ENCODE measurements at places on chromosomes 3 and 15.

DNA sequence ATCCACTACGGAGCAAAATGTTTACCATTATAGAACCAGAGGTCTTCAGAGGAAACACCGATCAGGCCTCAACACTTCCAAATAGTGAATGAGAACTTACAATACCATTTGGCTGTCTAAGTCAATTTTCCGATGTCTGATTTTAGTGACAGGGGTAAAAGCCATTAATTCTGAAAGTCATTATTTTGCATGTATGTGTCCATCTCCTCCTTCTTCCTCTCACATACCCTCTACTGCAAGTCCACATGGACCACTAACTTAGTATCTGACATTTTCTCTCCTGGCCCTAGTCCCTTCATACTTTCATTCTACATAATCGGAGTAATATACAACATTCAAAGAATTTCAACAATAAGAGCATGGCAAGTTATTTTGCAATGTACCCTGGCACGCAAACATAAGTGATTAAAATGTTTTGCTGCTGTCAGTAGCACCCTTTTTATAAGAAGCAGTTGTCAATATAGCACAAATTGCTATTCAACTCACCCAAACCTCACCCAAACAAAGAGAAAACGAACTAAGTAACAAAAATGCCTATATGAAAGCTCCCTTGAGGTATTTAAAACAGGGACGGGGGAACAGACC lies 1.9 kb downstream of the TOP2B start:
- no peak for DNase-seq

- DNase-seq = no peak
Measured at GRCh38 chr3:80263260-80263659, 495.5 kb upstream of the ROBO1 start.

DNA sequence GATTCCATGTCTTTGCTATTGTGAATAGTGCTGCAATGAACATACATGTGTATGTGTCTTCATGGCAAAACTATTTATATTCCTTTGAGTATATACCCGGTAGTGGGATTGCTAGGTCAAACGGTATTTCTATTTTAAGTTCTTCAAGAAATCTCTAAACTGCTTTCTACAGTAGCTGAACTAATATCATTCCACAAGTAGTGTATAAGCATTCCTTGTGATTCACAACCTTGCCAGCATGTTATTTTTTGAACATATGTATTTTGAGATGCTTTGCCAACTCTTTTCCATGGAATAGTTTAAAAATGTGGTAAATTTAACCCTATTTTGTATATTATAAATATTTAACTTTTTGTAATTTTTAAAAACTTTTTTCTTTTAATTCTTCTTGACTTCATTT lies 592.7 kb upstream of the NAALADL2 start:
- DNase-seq = no peak

DNA sequence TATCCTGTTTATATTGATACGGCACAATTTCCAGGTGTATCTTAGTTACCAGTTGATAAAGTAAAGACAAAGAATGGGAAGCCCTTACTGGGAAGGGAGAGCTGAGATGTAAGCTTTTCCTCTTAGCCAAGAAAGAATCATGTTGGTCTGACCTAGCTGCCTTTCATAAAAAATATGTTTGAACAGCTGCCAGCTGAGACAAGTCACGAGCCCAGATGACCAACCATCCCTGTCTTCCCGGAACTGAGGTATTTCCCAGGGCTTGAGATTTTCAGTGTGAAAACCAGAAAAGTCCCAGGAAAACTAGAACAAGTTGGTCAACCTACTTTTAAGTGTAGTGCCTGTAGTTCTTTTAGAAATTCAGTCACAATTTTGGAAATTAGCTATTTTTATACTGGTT lies 3.6 kb upstream of the MYH15 start:
- DNase-seq = no peak

GRCh38 chr15:98003996-98004395 lies 43.5 kb downstream of the ARRDC4 start:
- no peak for DNase-seq

DNA sequence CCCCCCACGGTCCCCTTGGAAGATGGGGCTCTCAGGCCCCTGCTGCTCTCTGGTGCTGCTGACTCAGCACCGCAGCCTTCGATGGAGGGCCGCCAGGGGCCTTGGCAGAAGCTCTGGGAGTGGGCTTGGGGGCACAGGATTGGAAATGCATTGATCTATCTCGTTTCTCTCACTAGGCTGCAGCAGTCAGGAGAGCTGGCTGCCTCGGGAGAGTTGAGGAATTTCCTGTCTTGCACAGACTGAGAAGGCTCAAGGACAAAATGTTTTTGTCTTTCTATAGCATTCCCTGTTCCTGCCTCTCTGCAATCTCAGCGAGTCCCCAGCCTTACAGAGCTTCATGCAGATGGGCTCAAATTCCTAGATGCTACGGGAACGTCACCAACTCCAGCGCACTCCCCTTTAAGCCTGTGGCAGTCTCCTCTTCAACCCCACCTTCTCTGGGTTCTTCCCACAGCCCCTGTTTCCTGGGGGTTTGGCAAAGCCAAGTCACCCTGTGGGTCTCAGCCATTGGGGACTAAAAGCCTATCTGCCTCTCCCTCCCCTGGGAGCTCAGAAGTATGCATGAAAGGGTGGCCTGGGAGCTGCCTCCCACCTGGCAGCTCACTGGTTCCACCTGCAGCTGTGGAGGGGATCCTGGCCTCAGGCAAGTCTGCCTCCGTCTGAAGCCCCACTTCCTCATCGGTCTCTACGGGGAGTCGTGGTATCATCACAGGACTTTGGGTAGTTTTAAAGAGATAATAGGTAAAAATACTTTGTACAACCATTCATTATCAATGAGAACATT lies 127.4 kb upstream of the HACD2 start:
- no peak for DNase-seq

GRCh38 chr15:94587113-94587512 lies 355.8 kb downstream of the MCTP2 start:
- DNase-seq = no peak

- no peak for DNase-seq
Measured at GRCh38 chr15:94205366-94205765, 26.0 kb upstream of the MCTP2 start.

- no peak for DNase-seq
Measured at GRCh38 chr3:111227216-111227615, 155.6 kb downstream of the NECTIN3 start.

- no peak for DNase-seq
Measured at GRCh38 chr15:59262316-59262715, 55.7 kb downstream of the LDHAL6B start.

GRCh38 chr3:11452885-11453847 lies 181.0 kb downstream of the ATG7 start:
- no peak for DNase-seq

DNA sequence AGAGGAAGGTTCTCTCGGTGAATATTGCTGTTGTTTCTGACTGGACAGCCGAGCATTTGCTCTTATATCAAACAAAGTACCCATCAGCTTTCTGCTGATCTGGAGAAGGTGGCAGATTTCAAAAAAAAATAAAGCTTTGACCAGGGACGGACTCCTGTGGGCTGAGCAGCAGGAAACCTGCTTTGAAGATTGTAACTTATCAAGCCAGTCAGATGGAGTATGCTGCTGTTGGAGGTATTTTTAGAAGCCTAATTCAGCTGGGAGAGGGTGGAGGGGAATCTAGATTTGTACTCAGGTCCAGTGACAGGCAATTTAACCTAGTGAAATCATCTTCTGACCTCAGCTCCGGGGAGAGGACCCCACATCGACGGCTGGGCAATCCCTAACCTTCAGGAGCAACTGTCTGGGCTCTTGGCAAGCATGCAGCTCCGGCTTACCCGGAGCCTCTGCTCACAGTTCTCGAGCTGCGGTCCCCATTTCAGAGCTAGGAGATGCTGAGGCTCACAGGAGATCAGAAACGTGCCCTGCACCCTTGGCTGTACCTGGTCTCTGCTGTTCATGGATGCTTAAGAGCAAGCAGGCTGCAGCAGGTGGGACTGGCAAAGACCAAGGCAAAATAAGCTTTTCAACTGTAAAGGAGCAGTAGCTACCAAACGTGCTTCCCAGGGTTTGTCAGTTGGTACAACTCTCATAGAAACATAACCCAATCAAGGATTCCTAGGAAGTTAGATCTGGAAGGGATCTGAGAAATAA lies 89.3 kb upstream of the ST8SIA2 start:
- DNase-seq = no peak

- no peak for DNase-seq
Measured at GRCh38 chr3:170437696-170438407, 19.2 kb downstream of the CLDN11 start.

DNA sequence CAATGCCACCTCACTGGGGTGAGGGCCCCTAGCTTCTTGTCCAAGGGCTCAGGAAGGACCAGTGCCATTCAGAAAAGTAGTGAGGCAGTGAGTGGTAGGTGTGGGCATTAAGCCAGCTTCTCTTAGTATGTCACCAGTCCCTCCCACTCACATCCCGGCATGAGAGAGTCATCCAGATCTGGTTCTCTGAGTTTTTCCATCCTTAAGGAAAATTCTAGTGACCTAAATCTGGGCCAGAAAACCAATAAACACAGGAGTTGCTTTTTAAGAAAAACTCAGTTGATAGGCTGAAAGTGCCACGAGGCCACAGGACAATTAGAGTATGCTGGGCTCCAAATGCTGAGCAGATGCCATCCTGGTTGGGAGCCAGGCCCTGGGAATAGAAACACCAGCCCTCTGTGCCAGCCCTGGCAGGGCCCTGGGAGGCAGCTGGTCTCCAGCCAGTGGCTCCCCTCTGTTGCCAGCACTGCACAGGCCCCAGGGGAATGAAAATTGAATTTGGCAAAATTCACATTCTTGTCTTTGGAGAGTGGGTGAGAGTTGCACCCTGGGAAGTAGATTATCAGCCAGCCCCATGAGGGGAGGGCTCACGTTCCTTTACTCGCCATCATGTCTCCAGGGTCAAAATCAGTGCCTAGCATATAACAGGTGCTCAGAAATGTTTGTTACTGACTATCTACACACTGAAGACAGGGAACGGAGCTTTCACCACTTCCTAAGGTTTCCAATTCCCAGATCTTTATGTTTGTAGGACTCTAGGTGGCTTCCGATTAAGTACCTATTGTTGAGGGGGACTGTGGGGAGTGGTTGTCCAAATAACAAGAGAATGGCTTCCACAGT lies 52.8 kb downstream of the FAM43A start:
- DNase-seq = no peak

- DNase-seq = no peak
Measured at GRCh38 chr15:97030251-97030650, 699.8 kb downstream of the NR2F2 start.

DNA sequence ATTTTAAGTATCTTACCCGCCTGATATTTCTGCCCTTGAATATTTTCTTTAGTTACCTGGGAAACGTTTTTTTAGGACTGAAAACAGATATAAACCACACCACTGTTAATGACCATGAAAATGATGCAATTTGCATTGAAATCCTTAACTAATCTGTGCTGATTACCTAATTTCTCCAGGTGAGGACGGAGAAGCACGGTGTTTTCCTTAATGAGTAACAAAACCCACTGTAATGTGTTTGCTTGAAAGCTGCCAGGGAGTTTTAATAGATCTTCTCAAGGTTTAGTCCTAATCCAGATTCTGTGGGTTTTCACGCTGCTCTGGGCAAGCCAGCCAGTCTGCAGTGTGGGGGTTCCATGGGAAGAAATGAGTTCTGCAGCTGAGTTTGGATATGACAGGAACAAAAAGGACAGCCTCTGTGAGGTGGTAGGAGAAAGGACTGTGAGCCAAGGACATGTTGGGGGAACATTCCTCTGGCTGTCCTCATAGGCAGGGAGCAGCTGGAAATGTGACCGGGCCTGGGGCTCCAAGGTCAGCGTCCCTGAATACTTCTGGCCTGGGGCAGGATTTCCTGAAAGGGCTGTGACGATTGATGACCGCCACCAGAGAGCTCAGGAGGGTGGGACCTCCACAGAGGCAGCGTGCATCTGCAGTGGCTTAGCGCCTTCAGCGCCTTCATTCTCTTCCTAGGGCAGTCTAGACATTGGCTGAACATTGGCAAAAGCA lies 18.6 kb downstream of the THSD4 start:
- no peak for DNase-seq

DNA sequence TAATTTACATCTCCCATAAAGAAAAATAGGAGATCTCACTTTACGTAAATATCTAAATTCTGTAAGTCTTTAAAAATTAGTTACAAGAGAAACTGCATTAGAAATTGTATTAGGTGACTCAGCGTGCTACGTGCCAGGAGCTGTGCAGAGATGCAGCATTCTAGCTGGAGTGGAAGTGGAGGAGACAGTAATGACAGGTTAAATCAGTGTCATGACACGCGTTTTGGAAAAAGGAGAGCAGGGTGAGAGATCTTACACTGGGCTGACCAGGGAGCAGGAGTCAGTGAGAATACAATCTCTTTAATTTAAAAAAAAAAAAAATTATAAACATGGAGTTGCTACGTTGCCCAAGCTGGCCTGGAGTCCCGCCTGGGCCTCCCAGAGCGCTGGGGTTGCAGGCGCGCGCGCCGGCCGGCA lies 635 bp downstream of the TUBGCP5 start:
- DNase-seq = no peak

GRCh38 chr3:138065949-138066348 lies 49.5 kb downstream of the DZIP1L start:
- DNase-seq = no peak

DNA sequence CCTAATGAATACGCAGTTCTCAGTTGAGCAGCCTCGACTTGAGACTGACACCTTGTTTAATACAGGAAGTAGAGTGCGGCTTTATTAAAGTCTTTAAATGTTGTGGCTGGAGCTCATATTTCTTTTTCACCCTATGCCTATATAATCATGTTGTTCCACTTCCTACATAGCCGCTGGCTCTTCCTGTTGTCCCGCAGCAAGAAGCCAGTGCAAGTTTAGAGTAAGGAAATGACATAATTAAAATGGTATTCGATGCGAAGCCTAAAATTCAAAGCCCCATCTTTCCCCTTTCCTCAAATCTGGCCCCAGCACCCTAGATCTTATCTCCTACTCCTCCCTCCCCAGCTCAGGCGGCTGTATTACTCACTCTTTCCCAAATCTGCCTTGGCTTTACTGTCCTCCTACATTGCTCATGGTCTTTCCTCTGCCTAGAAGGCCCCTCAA lies 7.5 kb upstream of the PHLDB2 start:
- DNase-seq = no peak

DNA sequence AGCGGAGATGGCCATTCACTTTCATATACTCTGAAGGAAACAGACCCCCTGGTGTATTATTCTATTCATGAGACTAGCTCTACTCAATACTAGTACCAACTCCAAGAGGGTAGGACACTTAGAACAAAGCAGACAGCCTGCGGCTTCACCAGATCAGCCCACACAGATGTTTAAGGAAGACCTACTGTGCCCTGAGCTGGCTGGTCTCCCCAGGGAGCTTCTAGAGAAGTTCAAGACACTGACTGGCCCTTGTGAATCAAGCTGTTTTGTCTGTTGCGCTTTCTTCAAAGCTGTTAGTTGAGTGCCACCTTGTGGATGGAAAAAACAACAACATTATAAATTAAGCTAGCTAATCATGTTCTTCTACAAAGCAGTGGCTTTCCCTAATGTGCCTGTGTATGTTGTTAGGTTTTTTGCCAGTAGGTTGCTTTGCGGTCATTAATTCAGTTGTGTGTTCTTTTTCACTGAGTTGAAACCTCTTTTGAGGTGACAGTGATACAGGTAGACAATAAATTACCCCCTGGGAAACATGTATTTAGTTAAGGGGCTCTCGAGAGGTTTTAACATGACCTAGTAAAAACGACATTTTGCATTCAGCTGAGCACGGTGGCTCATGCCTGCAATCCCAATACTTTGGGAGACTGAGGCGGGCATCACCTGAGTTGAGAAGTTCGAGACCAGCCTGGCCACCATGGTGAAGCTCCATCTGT lies 64.2 kb upstream of the MYZAP start:
- DNase-seq = no peak

GRCh38 chr15:51054535-51054934 lies 40.2 kb downstream of the TNFAIP8L3 start:
- DNase-seq = no peak
